ENCODE measurements at places on chromosomes 3 and 15.
A peak's percentile ranks its signal among the peaks of the same experiment; 100 is the strongest.

- DNase-seq = no peak
These were observed 11.4 kb upstream of the STAB1 start for GRCh38 chr3:52483577-52484381.

- no peak for DNase-seq
These were observed 340.8 kb downstream of the NAALADL2 start for GRCh38 chr3:175199961-175200360.

DNA sequence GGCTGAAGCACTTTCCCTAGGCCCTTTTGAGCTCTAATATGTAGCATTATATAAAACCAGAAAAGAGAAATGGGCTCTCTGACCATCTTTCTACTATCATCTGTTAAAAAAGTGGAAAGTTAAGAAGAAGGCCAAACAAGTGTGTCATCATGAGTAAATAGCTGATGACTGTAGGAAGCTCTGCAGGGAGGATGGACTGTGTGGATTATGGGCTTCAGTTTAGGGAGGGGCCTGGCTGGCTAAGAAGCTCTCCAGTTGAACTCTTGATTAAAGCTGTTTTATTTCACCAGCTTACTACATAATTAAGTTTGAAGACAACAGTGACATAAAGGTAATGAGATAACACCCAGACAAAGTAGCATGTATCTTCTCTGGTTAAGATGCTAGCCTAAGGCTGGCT is 30.6 kb downstream of the INTS14 start:
- no peak for DNase-seq

GRCh38 chr3:103295974-103296570 is 861.3 kb downstream of the ZPLD1 start:
- peak; percentile 23 for DNase-seq

GRCh38 chr3:21705769-21706168 is 45.2 kb downstream of the ZNF385D start:
- no peak for DNase-seq

DNA sequence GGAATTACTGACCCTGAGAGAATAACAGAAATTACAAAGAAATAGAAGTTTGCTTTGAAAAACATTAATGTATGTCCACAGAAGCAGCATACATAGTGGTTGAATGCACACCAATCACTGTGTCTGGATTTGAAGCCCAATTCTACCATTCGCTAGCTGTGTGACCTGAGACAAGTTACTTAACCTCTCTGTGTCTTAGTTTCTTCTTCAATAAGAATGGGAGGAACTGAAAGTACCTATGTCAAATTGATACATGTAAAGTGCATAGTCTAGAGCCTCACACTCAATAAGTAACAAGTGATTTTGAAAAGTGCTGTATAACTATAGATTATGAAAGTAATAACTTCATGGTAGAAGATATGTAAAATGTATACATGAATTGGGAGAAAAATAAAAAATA is 457.8 kb downstream of the FOXP1 start:
- DNase-seq = no peak

GRCh38 chr15:89088605-89089315 is 504 bp downstream of the ABHD2 start:
- peak; percentile 45 for DNase-seq

GRCh38 chr3:17836919-17837318 is 94.5 kb upstream of the TBC1D5 start:
- no peak for DNase-seq

DNA sequence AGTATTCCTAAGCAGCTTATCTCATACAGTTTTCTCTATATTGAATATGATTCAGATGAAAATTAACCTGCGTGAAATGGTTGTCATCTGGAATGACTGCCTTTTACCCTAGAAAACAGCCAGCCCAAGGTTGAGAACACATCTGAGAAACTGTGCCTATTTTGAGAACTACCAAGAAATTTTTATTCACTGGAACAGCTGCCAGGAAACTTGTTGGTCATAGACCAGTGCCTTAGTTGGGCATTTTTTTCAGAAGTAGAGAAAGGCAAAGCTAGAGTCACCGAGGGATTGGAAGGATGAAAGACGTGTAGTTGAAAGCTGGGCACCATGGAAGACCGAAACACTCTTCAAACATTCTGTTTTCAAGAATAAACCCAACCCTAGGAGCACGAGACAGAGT is 277.1 kb downstream of the LPP start:
- no peak for DNase-seq

- DNase-seq = no peak
These were observed 130.7 kb upstream of the KCNMB2 start for GRCh38 chr3:178405531-178405930.

DNA sequence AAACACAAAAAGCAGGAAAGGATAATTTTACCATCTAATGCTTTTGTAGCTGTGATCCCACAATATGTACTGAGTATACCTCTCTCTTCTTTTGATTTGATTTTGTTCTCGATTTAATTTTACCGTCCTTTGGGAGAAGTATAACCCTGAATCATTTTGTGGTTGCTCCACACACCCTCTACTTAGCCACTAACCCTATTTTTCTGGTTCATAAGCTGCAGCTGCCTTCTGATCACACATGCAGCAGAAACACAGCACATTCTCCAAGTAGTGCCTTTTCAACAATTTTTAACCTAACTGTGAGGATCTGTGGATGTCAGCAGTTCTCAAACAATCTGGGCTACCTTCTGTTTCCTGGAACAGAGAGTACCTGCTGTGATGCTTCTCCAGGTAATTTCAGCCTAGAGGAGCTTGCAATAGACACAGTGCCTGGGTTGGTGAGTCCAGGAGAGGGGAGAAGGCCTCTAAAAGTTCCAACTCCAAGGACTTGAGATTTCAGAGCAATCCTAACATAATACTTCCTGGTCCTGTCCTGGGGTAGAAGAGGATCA is 40.3 kb downstream of the HGD start:
- DNase-seq = no peak

DNA sequence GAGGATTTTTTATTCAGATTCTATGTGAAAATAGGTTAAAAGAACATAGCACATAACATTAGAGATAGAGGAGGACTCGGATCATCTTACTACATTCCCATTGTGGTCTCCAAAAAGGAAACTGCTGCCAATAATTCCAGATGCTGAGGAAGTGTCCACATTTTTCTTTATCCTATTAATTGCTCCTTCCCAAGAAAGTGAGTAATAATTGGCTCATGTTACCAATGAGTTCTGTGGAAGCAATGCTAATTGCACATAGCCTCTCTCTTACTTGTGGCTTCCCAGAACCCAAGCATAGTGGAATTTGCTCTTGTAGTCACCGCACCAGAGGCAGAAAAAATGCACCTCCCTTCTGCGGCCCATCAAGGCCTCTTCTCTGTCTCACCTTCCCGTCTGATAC is 208.4 kb downstream of the PLOD2 start:
- DNase-seq = no peak

DNA sequence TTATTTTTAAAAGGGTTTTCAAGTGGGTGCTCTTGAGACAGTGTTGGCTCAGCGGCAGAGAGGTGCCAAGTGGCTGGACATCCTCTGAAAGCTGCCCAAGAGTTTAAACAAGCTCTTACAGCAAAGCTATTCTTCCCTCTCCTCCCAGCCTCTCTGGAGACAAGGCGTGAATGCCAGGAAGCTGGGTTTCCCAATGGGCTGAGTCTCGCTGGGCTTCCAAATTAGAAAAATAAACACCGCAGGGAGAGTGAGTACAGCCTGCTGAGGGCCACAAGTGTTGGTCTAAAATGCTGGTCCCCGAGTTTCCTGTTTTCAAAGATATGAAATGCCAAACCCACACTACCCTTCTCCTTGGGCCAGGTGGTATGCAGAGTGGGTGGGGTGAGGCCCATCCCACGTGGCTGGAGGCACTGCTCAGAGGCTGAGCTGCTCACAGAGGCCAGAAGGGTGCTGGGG is 36.4 kb downstream of the ZDHHC3 start:
- DNase-seq = no peak

DNA sequence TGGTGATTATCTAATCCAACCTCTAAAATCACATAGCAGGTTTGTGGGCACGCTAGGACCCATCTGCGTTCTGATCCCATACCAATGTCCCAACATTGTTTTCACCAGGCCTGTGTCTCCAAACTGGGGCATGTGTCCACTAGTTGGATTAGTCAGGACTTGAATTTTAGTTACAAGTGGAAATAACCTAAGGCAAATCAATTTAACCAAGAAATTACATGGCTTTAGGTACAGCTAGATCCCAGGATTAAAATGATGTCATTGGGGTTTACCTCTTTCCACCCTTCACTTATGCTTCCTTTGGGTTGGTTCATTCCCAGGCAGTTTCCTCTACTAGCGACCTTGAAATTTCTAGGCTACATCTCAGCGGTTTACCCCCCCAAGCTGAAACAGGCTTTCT is 47.2 kb upstream of the PXYLP1 start:
- DNase-seq = no peak

GRCh38 chr3:173639098-173639497 is 241.6 kb downstream of the NLGN1 start:
- DNase-seq = no peak

DNA sequence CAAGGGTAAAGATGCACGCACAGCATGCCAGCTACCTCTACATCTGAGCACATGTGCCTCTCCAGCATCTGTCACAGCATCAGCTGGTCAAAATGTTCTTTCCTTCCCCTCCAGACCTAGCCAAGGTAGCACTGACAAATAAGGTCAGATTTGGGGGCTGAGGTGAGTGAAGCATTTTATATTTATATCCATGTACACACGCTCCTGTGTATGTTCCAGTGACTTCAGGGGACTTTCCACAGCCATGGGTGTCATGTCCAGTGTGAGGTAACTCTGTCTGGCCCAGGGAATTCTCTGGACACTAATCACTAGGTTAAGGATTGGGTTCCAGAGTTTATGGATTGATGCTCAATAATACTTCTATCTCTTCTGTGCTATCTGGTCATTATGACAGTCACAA is 165.2 kb upstream of the TP63 start:
- DNase-seq = no peak

GRCh38 chr15:24856397-24857390 is 98.1 kb upstream of the SNRPN start:
- no peak for DNase-seq

DNA sequence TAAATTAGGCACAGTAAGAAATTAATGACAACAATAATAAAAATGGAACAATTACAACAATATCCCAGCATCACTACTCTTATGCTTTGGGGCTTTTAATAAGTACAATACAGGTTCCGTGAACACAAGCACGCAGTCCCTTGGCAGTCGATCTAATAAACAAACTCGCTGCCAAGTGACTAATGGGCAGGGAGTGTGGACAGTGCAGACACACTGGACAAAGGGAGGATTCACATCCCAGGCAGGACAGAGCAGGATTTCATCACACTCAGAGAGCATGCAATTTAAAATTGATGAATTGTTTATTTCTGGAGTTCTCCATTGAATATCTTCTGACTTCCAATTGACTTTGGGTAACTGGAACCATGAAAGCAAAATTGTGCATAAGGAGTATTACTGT is 524.1 kb upstream of the CFAP20DC start:
- DNase-seq = no peak

DNA sequence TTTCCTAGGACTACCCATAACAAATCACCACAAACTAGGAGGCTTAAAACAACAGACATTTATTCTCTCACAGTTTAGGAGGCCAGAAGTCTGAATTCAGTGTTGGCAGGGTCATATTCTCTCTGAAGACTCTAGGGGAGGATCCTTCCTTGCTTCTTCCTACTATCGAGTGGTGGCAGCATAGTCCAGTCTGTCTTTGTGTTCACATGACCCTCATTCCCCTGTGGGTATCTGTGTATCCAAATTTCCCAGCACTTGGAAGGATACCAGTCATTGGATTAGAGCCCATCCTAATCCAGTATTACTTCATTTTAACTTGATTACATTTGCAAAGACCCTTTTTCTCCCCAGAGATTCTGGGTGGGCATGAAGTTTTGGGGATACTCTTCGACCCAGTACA is 63.8 kb downstream of the GMPS start:
- DNase-seq = no peak

DNA sequence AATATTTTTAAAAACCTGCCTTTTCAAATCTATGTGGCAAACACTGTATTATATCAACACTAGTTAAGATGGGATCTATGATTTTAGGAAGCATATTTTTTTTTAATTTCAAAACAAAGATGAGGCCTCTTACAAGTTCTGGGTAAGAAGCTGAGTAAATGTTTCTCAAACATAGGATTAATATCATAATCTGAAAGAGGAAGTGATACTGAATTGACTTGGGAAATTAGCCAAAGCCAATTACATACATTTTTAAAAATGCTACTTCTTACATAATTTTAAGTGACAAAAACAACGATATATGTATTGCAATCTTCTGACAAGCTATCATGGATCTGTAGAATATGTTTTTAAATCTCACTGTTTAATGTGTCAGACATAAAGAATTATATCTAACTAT is 135.1 kb upstream of the UBP1 start:
- DNase-seq = peak; percentile 23

- no peak for DNase-seq
These were observed 74.6 kb upstream of the GOLGA8J start for GRCh38 chr15:30008156-30008555.

DNA sequence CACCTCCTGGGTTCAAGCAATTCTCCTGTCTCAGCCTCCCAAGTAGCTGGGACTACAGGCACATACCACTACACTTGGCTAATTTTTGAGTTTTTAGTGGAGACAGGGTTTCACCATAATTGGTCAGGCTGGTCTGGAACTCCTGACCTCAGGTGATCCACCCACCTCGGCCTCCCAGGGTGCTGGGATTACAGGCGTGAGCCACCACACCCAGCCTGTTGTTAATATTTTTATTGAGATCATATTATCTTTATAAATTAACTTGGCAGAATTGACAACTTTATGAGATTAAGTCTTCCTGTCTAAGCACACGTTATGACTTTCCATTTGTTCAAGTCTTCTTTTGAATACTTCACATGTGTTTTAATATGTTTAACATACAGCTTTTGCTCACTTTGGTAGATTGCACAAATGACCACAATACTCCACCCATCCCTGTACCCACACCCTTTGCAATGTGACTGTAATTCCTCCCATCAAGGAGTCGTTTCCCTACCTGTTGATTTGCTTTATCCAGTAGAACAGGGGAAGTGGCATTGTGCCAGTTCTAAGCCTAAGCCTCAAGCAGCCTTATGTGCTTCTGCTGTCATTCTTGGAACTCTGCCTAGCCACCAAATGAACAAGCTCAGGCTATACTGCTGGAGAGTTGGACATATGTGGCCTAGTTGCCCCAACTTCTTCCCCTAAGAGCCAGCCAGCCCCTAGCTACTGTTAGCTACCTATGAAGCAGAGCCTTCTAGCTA is 8.2 kb downstream of the XYLB start:
- peak; percentile 58 for DNase-seq

DNA sequence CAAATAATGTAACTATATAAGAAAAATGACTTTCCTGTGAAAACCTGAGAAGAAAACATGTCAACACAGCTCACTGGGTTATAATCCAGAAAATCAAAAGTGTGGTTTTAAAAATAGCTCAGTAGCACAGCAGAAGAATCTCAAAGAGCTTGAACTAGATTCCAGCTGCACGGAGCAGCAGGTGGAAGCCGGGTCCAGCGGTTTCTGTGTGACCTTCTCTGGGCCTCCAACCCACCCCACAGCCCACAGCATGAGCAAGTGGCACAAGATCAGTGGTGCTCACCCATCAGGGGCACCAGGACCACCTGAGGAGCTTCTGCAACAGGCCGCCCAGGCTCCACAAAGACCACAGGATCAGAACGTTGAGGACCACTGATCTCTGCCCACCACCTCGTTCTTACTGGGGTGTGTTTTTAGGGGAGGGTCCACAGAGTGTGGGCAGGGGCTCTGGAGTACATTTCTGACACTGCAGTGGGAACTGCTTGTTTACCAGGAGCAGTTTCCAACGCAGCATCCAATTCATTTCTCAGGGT is 23.2 kb downstream of the SLC41A3 start:
- no peak for DNase-seq

Data from RPMI8226 (cell line).